ENCODE measurements at places on chromosomes 11 and 22. TPM values are rescaled to one million over a fixed set of nuclear protein-coding genes. Genes with fewer than 3 reads are reported as not detected.

DNA sequence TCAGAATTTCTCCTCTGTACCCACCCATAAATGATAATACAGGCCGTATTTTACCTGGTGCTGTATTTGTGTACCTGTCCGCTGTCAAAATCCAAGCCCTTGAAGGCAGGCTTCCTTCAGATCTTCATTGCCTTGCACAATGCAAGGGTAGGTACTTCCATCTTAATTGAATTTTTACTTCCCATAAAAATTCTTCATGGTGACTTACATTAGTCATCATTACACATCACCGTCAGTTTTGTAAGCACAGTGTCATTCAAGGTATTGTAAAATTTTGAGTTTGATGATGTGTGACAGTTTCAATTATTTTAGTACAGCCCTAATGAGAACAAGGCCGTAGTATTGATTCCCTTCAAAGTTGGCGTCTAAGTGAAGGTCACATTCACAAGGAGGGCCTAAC, 770 bp upstream of the TSG101 start:
- DNase-seq, result no peak

GRCh38 chr11:72617080-72617762, 57.0 kb downstream of the PDE2A start:
- DNase-seq, result peak; percentile 92

GRCh38 chr11:63504933-63505586, 824 bp upstream of the LGALS12 start:
- DNase-seq, result no peak

DNA sequence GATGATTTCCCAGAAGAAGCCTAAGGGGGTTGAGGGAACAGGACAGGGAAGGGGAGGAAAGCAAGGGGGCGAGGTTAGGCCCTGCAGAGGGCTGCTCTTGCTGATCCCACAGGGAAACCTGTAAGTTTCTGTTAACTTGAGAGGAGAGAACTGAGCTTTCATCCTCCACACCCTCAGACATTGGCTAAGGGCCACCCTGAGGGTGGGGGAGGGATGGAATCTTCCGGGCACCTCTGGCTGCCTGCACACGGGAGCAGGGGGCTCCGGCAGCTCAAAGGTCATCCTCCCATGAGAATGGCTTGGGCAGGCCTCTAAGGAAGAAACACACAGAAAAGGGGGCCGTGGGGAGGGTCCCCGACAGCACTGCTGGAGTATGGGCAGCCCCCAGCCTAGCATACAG, 108.1 kb downstream of the TSPAN18 start:
- DNase-seq, result no peak

GRCh38 chr11:127035824-127036223, 35.3 kb upstream of the KIRREL3 start:
- no peak for DNase-seq

- no peak for DNase-seq
Measured at GRCh38 chr11:23370580-23371275, 510.5 kb upstream of the CCDC179 start.

DNA sequence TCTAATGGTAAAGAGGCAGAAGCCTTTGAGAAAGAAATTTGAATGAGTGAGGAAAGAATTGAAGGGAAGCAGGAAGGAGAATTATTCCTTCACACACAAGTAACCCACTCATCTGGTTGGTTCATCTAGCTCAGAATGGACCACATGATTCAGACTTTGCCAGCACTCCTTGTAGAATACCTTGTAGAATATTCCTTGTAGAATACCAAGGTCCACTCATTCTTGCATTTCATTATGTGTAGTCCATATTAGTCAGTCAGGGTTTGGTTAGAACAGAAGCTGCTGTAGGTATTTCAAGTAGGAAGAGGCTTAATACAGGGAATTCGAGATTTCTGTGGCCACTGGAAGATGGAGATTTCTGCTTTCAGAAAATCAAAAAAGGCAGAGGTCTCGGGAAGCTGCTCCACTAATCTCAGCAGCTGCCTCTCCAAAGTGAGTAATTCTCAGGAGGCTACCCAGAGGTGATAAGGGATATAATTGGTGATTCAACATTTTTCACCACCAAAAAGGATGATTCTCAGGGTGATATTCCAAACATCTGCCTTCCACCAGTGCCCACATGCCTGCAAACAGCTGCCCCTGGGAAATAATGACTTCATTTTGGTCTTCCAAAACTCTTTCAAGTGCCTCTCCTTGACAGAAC, 329.1 kb downstream of the TMEM135 start:
- peak; percentile 52 for DNase-seq

- no peak for DNase-seq
Measured at GRCh38 chr11:33830903-33831648, 56.8 kb upstream of the FBXO3 start.

- DNase-seq, result no peak
Measured at GRCh38 chr22:44369293-44369661, 56.5 kb upstream of the SHISAL1 start.

- no peak for DNase-seq
Measured at GRCh38 chr11:96001037-96001436, 77.1 kb upstream of the MTMR2 start.

- DNase-seq, result no peak
Measured at GRCh38 chr11:101082813-101083212, 46.8 kb downstream of the PGR start.

DNA sequence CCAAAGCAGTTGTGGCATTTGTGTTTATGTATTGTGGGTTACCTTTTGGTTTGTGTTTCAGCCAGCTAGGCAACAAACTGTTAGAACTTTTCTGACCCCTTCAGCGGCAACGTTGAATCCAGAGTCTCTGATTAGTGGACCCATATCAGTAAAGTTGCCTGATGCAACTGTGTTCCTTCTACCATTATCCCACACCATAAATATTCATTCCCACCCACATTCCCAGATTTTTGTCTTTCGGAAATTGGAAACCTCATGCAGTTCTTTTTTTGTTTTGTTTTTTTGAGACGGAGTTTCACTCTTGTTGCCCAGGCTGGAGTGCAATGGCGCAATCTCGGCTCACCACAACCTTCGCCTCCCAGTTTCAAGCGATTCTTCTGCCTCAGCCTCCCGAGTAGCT, 30.7 kb upstream of the RBX1 start:
- no peak for DNase-seq

GRCh38 chr11:79525257-79525656, 84.4 kb upstream of the TENM4 start:
- DNase-seq, result no peak

- no peak for DNase-seq
Measured at GRCh38 chr22:31830721-31831070, 76.9 kb downstream of the DEPDC5 start.

GRCh38 chr22:37317698-37318210, 35.4 kb downstream of the CYTH4 start:
- no peak for DNase-seq

DNA sequence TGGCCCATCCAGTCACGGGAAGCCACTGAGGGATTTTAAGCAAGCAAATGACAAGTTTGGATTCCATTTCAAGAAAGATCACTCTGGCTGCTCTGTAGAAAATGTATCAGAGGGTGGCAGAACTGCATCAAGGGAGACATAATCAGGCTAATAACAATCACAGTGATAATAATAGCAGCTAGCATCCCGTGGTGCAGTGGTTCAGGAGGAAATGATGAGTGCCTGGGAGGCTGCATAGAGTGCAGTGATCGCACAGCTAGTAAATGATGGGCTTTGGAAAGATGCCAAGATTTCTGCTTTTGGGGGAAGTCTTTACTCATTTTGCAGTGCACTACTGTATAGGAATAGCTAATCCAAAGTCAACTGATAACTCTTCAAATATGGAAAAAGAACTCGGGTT, 35.8 kb downstream of the TNRC6B start:
- no peak for DNase-seq

GRCh38 chr11:75450236-75450635, 17.2 kb upstream of the KLHL35 start:
- DNase-seq, result no peak

DNA sequence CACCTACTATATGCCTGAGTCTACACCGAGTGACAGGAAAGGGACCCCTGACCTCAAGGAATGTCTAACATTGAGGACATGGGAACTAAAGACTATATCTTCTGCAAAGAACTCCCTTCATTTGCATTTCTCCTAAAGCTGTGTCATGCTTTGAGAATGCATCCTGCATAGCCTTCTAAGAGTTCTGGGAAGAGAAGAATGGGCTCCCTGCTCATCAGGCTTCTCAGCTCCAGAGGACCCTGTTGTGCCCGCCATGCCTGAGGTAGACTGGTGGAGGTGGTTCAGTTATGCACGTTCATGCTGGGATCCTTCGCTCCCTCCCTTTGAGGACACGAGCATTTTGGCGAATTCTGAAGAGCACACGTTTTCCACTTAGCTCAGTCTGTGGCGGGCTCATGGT, 63.3 kb downstream of the GRIK4 start:
- no peak for DNase-seq

SLC7A4 gene
- total RNA-seq, result not detected

PYGM gene
- 8.0 TPM for total RNA-seq

SPI1 gene
- total RNA-seq, result not detected

HBE1 gene
- total RNA-seq, result not detected

CDON gene
- 59.6 TPM for total RNA-seq

PTPN5 gene
- total RNA-seq, result not detected

SYT13 gene
- 0.03 TPM for total RNA-seq

RASGRP2 gene
- total RNA-seq, result 0.42 TPM

CCDC87 gene
- total RNA-seq, result 0.43 TPM

IRAG1 gene
- total RNA-seq, result not detected

BLID gene
- not detected for total RNA-seq

C1QTNF5 gene
- total RNA-seq, result 0.85 TPM

CNIH2 gene
- total RNA-seq, result 5.8 TPM

RIMBP3C gene
- 0.28 TPM for total RNA-seq

FGF3 gene
- total RNA-seq, result not detected

DEUP1 gene
- total RNA-seq, result not detected

SYCE3 gene
- not detected for total RNA-seq

ZDHHC24 gene
- 2.6 TPM for total RNA-seq
